ENCODE measurements at places on chromosomes 5 and 9.

DNA sequence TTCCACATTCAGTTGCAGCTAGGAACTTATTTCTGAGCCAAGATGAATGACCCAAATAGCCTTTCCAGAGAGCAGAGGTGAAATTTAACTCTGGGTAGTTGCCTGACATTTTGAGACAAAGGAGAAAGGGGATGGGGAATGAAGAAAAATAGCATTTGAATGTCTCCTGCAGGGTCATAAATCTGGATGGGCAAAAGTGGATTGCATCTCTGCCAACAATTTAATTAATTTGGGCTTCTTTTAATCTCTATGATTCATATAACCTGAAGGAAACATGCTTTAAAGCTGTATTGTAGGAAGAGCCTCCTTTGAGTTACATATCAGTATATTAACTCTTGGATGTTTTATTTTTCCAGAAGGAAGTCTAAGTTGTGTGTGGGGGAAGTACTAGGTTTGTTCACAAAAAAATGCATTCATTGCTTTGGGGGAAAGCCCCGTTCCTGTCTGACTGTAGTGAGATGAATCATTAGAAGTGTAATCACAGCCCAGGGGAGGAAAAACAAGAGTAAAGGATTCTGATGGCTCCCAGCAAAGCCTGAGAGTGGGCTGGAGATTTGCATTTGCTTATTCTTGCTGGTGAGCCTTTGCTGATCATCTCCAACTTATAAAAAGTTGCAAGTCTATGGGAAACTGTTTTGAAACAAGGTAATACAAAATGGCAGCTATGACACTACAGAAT is 133.0 kb upstream of the IQGAP2 start:
- no peak for DNase-seq

DNA sequence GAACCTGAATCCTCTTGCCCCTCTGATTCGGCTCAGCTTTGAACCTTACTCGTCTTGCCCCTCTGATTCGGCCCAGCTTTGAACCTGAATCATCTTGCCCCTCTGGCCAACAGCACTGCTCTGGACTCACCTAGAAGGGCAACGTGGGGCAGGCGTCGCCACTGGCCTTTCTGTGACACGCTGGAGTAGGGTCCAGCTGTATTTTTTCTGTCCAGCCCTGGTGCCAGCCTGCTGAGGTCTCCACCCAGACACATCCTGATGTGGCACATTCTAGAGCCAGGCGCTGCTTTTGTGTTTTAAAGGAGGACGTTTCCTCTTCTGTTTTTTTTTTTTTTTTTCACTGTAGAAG is 15.2 kb upstream of the CPEB4 start:
- no peak for DNase-seq

DNA sequence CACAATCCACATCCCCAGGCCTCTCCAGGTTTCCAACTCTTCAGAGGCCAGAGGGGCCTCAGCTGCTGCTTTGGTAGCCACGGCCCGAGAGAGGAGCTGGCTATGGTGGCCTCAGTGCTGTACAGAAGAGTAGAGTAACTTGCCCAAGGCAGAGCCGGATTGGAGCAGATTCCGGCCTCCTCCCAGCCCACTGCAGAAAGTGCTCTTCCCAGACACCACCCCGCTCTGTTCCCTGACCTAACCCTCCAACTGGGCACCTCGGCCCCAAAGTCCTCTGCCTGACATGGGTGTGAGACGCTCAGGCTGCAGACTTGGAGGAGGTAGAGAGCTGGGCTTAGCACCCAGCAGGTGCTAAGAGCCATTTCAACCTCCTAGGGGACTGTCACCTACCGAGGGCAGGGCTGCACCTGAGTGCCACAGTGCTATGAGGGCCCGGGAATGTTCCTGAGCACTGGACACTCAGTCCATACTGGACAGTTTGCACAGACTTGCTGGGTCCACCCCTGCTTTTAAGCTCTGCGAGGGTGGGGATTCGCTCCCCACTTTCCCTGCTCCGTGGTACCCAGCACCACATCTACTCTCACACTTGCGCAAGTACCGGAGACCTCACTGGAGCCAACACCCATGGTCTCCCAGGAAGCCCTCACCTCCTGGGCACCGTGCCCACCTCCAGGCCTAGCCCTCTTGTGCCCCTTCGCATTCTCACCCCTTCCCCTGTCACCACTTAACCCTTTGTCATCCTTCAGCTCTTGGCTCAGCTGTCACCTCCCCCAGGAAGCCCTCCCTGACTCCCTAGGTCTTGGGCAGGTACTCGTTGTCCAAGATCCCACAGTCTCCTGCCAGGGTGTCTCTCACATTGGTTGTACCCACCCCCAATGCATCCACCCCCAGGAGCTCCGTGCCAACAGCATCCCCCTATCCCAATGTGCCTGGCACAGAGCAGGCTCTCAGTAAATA is 49.8 kb downstream of the DBH start:
- no peak for DNase-seq

DNA sequence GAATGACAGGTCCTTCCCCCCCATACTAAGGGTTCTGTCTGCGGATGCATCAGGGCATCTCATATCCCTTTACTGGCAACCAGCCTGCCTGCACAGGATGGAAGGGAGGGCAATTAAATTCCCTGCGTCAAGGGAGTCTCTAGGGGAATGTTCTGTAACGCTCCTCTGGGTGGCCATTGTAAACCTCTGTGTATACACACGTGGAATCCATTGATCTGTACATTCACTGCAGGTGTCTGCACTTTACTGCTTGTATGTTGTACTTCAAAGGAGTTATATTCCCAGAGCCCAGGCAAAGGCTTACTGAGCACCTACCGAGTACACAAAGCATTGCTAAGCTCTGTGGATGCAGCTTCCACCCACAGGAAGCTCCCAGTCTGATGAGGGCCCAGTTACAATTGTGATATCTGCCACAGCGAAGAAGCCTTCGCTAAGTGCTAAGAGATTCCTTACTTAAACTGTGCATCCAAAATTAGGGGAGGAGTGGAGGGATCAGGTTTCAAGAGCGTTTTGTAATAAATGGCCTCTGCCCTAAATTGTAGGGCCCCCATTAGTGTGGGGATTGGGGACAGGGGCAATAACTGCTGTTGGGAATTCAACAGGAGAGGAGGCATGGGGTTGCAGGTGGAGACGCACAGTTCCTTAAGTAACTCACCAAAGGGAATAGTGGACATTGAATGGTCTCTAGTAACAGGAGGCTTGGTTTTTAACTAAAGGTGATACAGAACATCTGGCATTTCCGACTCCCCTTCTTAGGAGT is 1.5 kb upstream of the RETREG1 start:
- no peak for DNase-seq

- DNase-seq = no peak
Measured at GRCh38 chr5:173884402-173885053, 3.6 kb upstream of the CPEB4 start.

- DNase-seq = no peak
Measured at GRCh38 chr9:86842573-86842972, 104.7 kb downstream of the GAS1 start.

DNA sequence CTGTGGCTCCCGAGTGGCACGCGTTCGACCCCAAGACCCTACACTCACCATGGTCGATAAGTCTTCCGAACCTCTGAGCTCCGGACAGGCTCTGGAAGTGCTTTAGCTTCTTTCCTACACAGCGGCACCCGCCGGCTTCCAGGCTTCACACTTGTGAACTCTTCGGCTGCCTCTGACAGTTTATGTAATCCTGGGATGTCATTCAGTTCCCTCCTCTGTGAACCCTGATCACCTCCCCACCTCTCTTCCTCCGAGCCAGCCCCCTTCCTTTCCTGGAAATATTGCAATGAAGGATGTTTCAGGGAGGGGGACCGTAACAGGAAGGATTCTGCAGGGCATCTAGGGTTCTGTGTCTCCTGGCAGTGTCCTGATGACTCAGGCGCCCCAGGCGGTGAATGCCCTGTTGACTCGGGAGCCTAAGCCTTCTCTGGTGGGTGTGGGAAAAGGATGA is at the start of gene CD14:
CD14 (minus strand) TSS at position 155 of the 451 bp plus-strand sequence; CDS start at position 51, 104 bp downstream.
- DNase-seq = no peak

DNA sequence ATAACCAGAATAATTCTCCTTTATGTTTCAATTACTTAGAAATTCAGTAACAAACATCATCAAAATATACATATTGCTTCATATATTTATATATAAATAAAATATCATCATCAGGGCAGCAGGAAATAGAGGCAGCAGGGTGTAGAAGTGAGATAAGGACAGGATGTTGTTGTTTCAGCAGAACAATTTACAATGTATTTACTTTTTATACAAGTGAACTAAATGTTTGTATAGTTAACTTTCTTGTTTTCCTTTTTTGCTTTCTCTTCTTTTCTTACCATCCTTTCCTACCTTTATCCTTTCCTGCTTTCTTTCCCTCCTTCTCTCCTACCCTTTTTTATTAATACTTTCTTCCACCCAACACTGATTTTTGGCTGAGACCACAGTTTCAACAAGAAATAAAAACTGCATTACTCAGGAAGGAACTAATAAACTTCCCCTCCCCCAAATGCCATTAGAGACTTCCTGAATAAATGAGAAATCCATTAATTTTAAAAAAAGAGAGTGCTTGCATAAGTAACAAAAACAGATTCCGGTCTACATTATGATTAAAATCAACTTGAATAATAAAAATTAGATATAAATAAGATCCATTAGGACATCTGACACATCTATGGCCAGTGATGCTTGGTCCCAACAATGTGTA is 159.8 kb upstream of the ACOT12 start:
- no peak for DNase-seq

- DNase-seq = no peak
Measured at GRCh38 chr9:138064547-138064946, 187.0 kb downstream of the CACNA1B start.

DNA sequence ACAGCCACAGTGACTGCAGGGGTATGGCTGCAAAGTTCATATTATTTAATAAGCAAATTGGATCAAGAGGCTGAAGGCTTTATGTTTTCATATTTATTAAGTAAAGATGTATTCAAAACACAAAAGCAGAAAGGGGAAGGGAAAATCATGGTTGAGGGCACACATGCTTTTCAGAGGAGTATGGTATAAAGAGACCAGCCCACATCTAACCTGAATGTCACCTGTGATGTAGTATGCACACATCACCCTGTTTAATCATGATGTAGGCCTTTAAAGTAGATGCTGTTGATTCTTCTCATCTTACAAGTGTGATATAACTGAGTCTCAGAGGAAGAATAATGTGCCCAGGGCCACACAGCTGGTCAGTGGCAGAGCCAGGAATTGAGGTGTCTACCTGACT is 211.8 kb downstream of the DCP2 start:
- no peak for DNase-seq

Measured in mesothelial cell of epicardium (in vitro differentiated cells).